CD4-positive, alpha-beta T cell treated with Interleukin-6 at 100 ng/mL for 8 hours (primary cell): ENCODE measurements at places on chromosomes 12 and 14.

GRCh38 chr12:67881565-67881964 lies 107.7 kb upstream of the IFNG-AS1 start:
- DNase-seq = no peak

DNA sequence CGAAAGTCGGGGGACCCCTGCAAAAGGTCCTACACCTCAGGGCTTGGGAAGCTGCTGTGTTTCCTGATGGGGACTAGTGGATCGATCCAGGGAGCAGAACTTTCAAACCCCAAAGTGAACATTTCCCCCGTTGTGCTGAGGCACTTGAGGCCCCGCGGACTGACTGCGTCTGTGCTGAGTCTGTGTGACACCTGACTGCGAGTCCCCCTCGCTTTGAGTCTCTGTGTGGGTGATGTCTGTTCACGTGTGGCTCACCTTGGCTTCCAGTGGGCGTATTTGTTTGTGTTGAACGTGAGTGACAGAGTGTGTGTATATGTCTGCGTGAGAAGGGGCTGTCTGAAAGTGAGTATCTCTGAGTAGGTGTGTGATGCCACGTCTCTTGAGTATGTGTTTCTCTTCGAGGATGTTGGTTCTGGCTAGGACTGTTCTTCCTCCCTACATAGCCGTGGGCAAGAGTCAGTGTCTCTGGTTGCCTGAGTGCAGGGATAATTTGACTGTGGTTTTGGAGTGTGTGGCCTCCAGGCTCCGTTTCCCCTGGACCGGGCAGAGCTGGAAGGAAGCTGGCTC lies 1.3 kb downstream of the TEAD4 start:
- DNase-seq = no peak

- no peak for DNase-seq
These were observed 1.7 kb downstream of the PRPF40B start for GRCh38 chr12:49624921-49625577.

DNA sequence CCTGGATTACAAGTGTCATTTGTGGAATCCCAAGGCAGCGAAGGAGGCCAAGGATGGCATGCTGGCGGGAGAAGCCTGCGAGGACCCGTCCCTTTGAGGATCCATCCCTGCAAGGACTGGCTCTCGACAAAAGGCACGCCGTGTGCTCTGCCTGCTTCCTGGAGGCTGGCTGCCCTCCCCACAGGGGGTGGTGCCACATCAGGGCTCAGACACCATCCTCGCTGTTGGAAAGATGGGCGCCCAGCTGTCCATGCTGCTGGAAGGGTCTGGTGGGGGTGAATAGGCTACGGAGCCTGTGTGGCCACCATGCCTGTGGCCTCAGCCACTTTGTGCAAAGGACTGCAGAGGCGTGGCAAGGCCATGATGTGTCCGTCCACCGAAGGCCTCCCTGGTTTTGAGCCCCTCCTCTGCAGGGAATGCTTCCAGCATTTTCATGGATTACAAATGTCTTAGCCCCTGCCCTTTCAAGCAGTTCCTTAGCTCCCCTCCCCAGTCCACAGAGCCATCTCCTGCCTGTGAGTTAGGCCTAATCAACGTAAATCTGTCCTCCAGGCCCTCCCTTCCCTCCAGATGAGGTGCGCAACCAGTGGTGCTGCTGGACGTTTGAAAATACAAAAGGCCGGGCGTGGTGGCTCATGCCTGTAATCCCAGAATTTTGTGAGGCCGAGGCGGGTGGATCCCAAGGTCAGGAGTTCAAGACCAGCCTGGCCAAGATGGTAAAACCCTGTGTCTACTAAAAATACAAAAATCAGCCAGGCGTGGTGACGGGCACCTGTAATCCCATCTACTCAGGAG lies 22.1 kb downstream of the ZBTB42 start:
- DNase-seq = no peak

DNA sequence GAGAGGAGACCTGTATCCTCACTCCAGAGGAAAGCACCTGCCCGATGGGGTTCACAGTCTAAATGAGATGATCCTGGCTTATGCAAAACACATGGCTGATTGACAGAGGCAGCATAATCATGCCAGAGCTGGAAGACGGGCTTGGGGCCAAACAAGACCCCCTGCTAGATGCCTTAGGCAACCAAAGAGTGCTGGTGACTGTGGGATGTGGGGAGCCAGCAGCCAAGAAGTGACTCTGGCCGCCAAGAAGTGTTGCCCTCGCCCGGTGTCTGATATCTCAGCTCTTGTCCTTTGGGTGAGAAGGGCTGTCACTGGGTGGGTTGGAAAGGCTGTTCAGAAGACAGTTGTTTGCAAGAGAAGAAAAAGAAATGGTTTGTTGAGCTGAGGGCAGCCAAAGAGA lies 56.7 kb downstream of the PLEKHG3 start:
- DNase-seq = no peak

DNA sequence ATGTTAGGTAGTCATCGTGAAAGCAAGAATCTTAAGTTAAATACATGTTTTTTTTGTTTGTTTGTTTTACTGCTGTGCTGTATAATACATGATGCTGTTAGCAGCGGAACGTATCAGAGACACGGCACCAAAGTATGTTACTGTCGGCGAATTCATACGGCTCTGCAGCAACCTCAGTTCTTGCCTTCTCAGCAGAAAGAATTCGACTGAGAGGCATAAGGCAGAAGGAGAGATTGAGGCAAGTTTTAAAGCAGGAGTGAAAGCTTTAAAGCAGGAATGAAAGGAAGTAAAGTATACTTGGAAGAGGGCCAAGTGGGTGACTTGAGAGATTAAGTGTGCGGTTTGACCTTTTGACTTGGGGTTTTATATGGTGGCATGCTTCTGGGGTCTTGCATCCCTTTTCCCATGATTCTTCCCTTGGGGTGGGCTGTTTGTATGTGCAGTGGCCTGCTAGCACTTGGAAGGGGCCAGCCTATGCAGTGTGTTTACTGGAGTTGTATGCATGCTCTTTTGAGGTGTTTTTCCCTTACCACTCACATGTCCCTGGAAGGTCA lies 23.7 kb downstream of the LEMD3 start:
- DNase-seq = no peak

DNA sequence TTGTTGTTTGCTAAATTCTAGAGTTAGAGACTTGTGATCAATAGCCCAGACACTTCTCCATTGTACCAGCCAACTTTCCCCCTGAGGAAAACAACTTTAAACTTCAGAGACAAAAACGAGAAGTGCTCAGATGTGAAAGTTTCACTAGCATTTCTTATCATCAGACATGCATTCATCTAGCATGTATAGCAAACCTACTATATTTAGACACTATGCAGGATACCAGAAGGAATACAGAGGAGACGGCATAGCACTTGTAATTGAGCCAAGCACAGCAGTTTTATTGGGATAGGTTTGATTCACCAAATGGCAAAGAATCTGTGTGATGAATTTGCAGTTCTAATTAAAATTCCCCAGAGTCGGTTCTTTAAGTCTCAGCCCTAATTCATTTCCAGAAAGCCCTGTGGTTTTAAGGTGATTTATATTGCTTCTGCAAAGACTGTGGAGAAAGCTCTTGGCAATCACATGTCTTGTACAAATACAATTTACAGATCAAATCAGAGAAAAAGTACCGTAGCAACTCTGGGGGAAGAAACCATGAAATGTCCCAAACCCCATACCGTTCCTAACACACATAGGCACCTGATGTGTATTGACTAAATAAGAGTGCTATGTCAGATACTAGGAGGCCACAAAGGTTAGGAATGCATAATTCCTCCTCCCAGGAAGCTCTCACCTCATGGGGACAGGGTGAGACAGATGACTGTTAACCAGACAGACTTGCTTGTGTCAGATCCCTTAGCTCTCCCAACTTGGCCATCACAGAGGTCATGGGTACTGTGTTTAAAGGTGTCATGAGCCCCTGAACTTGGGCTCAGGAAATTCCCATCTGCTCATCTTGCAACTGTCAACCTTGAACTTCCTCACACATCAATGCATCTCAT lies 69.6 kb upstream of the KRAS start:
- no peak for DNase-seq

- DNase-seq = no peak
These were observed 279.4 kb downstream of the CACNA1C start for GRCh38 chr12:2332236-2332635.

DNA sequence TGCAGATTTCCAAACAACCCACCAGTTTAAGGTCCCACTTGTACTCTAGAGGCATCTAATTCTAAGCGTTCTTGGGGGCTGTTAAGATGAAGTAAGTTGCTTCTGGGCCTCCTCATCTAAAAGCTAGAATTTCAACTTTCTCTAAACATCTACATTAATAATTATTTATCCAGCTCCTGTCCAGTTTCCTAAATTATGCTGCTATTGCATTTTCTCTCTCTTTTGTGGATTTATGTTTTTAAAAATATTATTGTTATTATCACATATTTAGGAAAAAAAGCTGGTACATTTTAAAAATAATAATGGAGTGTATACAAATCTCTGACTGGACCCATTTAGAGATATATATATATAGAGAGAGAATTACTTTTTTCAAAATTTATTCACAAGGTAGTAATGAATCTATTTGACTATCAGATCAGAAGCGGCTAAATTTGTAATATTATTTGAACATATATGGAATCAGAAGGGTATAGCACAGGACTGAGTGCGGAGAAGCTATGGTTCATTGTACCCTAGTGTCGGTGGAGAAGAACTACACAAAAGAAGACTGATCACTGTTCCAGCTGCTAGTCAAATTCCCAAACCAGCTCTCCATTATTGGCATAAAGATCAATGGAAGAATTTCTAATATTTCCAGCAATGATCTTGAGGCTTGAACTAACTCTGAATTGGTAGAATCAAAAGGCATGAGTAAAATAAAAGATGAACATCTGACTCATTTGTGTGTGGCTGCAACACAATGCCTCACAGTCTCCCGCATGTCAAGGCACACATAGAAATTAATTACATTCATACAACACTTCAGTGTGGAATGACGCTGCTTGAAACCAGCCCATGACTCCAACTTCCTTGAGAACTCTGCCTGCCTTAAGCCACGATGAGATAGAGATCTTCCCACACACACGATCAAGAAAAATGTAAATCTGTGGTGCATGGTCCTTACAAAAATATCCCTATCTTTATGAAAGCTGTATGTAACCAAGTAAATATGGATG lies 433.4 kb upstream of the OR4E1 start:
- DNase-seq = no peak

DNA sequence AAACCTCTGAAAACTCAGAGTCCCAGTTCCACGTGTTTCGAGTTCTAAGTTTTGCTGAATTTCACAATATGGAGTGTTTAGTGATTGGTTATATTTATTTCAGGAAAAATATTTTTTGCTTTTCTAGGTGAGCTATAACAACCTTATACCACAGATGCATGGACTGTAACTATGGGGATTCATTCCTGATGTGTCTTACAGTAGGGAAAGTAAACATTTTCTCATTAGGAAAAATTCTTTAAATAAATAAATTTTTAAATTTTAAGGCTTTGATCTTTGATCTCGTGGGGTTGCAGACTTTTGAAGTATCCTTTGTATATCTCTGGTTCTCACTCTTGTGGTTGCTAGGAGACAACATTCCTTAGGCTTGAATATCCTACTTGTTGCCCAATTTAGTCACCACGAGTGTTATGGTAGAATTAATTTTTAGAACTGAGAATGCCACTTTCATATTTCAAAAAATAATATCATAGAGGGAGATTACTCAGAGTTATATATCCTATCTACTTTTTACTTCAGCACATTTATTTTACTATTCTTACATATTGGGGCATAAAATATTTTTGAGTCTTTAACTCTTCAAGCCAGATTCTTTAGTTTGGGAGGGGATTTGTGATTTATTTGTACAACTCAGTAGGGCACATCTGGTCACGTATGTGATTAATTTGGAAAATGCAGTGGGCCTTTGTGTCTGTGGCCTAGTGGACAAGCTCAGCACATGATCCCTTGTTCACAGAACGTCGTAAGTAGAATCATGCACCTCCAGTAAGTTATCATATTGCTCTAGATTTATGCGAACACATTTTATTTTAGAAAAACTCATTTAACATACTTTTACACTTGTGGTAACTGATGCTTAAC lies 224.0 kb downstream of the TTC6 start:
- DNase-seq = no peak

GRCh38 chr12:49552425-49552824 lies 13.6 kb downstream of the KCNH3 start:
- no peak for DNase-seq

- DNase-seq = no peak
These were observed 52.7 kb downstream of the SPPL3 start for GRCh38 chr12:120851444-120851843.

GRCh38 chr14:95335071-95335470 lies 15.4 kb upstream of the CLMN start:
- no peak for DNase-seq

DNA sequence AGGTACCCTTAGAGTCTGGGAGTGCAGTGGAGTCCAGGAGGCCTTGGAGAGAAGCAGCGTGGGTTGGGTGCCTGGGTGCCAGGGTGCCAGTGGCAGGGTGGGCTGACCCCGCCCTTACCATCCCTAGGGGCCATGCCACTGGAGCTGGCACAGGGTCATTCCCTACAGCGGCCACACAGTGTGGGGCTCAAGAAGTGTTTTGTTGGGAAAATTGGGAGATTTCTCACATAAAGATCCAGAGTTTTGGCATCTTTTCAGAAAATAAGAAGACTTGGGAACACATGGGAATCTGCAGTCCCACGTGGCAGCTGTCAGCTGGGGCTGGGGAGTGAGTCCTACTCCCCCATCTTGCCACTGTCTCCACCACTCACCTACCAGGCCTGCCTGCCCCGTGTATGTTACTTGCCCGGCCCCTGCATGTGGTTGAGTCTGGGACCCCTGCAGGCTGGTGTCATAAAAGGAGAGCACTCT lies 4.2 kb downstream of the VASH1 start:
- DNase-seq = no peak

- DNase-seq = peak; percentile 39
These were observed 527.3 kb upstream of the CCDC196 start for GRCh38 chr14:65958664-65959562.

DNA sequence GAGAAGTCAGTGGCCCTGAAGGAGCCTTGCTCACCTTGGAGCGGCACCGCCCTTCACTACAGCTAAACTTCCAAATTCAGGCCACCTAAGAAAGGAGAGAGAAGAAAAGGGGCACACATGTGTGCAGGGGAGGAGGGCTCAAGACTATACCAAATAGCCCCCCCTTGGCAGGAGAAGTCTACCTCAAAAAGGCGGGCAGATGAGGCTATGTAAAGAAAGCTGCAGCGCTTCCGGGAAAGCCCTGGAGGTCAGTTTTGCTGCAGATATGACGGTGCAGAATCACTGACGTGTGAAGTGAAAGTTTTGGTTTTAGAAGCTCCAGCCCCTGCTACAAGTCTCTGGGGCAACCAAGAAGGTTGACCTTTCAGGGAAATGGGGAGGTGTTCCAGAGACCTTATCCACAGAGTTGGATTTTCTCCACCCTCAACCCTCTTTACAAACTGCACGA lies 48.2 kb upstream of the PNMA1 start:
- no peak for DNase-seq

DNA sequence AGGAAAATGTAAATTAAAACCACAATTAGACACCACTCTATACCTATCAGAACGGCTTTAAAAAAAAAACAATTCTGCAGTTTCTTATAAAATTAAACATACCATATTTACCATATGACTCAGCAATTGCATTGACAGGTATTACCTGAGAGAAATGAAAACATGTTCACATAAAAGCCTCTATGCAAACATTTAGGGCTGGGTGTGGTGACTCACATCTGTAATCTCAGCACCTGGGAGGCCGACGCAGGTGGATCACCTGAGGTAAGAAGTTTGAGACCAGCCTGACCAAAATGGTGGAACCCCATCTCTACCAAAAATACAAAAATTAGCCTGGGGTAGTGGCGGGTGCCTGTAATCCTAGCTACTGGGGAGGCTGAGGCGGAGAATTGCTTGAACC lies 41.1 kb downstream of the SPTB start:
- no peak for DNase-seq
